ENCODE measurements at places on chromosomes 11 and 22.

DNA sequence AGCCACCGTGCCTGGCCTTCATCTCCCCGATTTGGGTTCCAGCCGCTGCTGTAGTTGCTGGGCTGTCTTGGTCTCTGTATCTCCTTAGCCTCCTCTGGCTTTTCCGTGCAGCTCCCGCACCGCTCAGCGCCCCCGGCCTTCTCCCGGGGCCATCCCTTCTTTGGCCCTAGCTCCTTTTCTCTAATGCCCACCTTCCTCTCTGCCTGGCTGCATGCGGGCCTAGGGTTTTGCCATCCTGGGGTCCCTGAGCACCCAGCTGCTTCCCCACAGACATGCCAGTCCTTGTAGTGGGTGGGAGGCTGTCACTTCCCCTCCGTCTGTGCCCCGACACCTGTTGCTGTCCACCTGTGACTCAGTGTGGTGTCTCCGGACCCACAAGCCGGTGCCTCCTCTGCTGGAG, 36.4 kb downstream of the KCNJ4 start:
- no peak for DNase-seq

DNA sequence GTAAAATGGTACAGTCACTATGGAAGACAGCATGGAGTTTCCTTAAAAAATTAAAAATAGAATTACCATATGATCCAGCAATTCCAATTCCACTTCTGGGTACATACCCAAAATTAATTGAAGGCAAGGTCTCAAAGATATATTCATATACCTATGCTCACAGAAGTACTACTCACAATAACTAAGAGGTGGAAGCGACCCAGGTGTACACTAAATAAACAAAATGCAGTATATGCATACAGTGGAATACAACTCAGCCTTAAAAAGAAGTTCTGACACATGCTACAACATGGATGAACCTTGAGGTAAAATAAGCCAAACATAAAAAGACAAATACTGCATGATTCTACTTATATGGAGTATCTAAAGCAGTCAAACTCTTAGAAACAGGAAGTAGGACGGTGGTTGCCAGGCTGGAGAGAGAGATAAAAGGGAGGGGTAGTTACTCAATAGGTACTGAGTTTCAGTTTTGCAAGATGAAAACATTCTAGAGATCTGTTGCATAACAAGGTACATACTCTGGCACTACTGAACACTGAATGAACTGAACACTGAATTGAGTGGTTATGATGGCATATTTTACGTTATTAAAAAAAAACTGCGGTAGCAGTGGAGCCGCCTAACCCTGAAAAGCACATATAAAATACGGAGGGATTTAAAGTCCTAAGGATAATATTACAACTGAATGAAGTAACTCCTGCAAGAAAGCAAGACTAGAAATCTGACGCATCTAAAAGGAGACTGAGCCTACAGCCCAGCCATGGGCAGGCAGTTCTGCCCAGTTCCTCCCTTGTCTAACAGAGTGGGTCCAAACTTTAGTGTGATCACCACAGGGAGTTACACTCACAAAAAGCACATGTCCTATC, 12.8 kb downstream of the DGCR2 start:
- no peak for DNase-seq

GRCh38 chr22:46220921-46221320, 29.2 kb downstream of the CDPF1 start:
- no peak for DNase-seq

DNA sequence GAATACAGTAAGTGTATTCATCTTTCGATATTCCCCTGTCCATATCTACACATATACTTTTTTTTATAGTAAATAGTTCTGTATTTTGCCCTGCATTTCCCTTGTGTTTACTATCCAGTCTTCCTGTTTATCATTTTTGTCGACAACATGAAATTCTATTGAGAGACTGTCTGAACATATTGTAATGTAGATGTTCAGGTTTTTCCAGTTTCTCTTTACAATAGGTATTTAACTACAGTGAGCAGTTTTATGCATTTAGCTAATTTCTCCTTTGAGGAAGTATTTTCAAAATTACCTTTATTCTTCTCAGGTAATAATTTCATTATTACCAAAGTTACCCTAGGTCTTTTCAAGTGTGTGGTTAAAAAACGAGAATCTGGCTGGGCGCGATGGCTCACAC, 16.7 kb downstream of the PIK3IP1 start:
- DNase-seq, result no peak

DNA sequence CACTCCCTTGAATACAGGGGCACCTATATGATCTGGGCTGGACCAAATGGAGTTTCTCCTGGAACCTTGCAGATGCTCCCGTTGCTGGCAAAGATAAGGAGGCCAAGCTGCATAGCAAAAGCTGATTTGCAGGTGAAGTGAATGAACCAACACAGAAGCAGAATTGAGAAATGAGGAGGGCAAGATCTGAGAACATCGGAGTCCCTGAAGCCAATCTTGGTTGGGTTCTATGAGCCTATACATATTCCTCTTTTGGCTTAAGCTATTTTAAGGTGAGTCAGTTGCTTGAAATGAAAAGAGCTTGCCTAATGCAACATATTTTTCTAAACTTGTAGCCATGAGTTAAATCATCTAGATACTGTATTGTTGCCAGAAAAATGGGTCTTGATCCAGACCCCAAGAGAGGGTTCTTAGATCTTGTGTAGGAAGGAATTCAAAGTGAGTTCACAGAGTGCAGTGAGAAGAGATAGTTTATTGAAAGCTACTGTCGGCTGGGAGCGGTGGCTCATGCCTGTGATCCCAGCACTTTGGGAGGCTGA, 23.5 kb downstream of the WEE1 start:
- DNase-seq, result no peak
